ENCODE measurements at places on chromosomes 5 and 9.

- no peak for DNase-seq
Measured at GRCh38 chr9:111037708-111038330, 451 bp downstream of the LPAR1 start.

DNA sequence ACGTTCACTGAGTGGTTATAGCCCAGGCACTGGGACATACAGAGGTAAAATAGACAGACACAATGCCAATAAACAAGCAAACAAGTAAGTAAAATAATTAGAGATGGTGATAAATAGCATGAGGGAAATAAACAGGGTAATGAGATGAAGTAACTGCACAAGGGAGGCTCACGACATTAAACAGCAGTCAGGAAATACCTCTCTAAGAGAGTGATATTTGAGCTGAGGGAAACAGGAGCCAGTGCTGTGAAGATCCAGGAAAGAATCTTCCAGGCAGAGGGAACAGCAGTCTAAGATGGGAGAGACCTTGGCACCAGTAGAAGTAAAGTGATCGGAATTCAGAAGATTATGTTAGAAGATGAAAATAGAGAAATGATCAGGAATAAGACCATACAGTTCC lies 279.4 kb downstream of the HINT1 start:
- DNase-seq = no peak

DNA sequence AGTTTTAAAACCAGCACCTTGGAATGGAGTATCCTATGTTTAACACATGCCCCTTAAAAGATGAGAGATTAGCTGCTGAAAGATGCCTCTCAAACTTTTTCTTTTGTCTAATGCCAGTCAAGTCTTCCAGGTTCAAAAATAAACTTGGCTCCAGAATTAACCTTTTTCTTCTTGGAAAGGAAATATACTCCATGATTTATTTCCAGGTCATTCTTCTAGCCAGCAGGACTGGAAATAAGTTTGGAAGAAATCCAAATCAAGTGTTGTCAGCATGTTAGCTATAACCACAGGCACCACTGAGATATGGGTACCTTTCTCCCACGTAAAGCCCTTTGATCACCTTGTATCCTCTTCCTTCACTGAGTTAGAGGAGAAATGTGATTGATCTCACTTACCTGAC lies 56.1 kb downstream of the NLN start:
- DNase-seq = no peak

DNA sequence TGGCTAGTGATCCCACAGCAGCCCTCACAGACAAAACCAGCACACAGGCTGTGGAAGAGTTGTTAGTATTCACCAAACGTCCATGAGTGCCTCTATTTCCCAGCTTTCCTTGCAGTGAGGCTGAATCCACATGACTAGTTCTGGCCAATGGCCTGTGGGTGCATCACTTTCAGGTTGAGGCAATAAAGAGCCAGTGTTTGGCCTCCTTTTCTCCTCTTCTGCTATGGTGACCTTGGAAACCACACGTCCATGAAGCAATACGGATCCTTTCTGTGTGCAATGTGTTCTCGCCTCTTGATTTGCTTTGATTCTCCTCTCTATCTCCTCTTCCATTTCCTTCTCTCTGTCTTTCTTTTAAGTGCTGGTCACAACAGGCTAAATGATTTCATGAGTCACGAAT lies 23.4 kb upstream of the CLK4 start:
- no peak for DNase-seq

GRCh38 chr5:123559434-123559775 lies 47.4 kb downstream of the CSNK1G3 start:
- DNase-seq = no peak

DNA sequence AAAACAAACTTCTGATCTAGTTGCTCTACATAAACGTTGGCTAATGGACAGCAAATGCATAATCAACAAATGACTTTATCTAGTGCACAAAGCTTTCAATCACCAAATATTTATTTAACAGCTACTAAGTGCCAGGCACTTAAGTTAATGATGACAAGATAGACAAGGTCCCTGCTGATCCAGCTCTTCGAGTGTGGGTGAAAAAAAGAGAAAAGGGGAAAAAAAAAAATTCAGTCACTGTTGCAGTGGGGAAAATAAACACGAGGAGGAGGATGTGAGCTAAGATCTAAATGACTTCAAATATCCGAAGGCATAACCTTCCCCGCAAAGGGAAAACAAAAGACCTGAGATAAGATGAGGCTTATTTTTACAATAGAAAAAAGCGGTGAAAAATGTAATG lies 9.6 kb downstream of the PSIP1 start:
- no peak for DNase-seq

DNA sequence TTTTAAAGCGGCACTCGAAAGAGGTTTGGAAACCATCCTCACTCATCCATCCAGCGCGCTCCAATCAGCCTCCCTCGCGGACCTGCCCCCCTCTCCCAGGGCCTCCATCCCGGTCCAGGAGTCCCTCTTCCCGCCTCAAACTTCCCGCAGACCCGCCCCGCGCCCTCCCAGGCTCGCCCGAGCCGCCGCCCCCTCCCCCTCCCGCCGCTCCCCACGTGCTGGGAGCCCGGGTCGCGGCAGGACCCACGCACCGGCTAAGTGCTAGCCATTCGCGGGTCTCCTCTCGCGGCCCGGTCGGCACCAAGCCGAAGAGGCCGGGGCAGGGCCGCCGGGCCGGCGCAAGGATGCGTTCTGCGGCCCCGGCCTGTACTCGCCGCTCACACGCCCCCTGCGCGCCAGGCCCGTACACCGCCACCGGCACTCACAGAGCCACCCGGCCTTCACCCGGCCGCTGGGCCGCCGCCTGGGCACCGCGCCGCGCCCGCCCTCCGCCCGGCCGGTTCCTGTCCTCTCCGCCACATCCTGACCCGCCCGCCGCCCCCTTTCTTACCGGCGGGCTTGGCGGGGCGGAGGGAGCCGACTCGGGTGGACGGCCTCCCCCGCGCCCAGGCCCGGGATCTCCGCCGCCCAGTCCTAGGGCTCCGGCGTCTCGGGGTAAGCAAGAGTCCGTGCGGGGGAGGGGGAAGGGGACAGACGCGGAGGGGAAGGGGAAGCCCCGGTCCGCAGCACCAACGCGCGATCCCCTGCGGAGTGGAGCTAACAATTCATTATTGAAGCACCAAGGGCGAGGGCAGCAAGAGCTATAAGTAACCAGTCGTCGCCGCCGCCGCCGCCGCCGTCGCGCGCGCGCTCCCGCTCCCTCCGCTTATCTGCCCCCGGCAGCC lies 576 bp downstream of the CHD1 start:
- peak; percentile 5 for DNase-seq

DNA sequence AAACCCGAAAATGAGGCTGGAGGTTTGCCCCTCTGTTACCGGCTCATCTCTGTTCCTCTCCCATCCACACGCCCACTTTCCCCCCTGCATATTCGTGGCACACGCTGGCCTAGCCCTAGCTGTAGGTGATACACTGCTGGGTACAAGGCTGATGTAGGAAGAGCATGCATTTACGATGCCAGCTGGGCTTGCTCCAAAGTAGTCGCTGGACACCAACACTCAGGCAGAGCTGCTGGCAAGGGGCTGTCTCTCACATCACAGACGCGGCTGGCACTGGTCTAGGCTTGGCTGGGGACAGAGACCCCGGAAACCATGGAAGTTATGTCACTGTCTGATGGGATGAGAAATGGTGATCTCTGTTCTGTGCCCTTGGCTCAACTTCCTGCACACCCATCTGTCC lies 9.8 kb upstream of the PHYKPL start:
- no peak for DNase-seq

GRCh38 chr9:84294241-84294950 lies 46.2 kb downstream of the SLC28A3 start:
- DNase-seq = no peak

DNA sequence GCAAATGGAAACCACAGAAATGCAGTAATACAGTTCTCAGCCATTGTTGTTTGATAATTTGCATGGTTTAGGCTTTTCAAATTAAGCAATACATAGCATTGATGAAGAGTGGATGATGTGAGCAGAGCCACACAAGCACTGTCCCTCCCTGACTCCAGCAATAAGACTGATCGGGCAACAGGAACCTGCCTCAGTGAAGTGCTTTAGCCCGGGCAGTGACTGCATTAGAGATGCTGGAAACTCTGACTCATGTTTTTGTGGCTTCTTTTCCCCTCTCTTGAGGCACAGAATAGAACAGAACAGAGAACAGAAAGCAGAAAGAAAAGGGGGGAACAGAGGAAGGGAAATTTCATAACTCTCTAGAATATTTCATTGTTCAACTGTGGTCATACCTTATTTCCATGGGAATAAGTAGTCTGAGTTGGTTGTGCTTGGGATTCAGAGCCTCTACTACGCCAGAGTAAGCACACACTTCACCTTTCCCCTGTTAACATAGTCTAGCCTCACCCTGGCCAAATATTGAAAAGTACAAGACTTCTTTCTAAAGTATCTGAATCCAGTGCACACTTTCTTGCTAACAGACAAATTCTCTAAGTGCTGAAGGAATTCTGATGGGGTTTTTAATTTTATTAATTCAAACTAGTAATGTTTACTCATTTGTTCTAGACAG lies 164.8 kb upstream of the VCAN start:
- no peak for DNase-seq

DNA sequence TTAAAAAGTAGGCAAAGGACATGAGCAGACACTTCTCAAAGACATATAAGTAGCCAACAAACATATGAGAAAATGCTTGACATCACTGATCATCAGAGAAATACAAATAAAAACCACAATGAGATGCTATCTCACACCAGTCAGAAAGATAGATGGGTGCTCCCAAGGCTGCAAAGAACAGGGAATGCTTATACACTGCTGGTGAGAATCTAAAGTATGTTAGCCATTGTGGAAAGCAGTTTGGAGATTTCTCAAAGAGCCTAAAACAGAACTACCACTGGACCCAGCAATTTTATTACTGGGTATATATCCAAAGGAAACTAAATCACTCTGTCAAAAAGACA lies 154.2 kb downstream of the NDUFS4 start:
- DNase-seq = no peak

GRCh38 chr9:87710443-87710842 lies 15.5 kb upstream of the CTSL start:
- no peak for DNase-seq

GRCh38 chr9:93354451-93354850 lies 97.0 kb upstream of the FAM120A start:
- DNase-seq = no peak

DNA sequence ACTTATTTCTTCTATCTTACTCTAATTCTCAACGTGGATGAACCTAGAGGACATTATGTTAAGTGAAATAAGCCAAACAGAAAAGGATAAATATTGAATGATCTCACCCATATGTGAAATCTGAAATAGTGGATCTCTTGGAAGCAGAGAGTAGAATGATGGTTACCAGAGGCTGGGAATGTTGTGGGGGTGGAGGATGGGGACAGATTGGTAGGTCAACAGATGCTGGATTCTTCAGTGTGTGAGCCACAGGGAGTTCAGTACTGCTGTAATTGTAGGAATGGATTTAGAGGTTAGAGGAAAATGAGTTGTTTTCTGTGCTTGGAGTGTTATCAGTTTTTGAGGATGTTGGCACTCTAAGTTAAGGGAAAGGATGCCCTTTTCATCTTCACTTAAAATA lies 190.6 kb downstream of the FBXL7 start:
- no peak for DNase-seq

Data from activated CD8-positive, alpha-beta memory T cell treated with anti-CD3 and anti-CD28 coated beads for 4 hours (primary cell).